Astrocyte of the spinal cord (primary cell): ENCODE measurements at places on chromosomes 11 and 22.

GRCh38 chr11:34599406-34599945 lies 21.4 kb upstream of the EHF start:
- peak; percentile 44 for DNase-seq

GRCh38 chr11:4769838-4770237 lies at the start of gene OR51F1:
TSS of gene OR51F1 (minus strand) at chr11:4769938. CDS start at chr11:4769938, 0 bp downstream.
- no peak for DNase-seq

DNA sequence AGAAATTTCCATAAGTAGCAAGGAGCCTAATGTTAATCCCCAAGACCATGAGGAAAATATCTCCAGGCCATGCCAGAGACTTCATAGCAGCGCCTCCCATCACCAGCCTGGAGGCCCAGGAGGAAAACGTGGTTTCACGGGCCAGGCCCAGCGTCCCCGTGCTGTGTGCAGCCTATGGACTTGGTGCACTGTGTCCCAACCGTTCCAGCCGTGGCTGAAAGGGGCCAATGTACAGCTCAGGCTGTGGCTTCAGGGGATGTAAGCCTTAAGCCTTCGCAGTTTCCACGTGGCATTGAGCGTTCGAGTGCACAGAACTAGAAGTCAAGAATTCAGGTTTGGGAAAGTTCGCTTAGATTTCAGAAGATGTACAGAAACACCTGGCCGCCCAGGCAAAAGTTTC lies 510.7 kb downstream of the CNTN5 start:
- DNase-seq, result no peak

DNA sequence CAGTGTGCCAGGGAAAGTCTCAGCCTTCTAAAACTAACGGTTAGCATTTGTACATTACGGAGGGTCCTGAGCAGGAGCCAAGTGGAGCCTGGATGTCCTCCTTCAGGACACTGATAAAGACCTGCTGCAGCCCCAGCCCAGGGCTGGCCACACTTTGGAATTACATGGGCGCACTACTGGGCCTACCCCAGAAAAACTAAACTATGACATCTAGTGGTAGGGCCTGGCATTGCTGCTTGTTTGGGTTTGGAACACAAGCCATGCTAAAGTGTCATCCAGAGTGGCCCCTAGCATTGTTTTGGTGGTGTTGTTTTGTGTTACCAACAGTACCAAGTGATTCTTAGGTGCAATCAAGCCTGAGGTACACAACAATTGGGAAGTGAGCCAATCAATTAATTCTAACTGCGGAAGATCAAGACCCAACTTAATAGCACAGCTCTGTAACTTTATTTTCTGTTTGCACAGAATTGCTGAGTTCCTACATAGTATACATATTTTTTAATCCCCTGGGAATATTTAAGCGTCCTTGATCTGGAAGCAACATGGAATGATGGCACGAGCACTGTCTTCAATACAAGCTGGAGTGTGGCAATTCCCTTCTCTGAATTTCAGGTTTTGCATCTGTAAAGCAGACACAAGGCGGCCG lies 340.7 kb downstream of the LARGE1 start:
- peak; percentile 2 for DNase-seq

- DNase-seq, result peak; percentile 49
These were observed 427.9 kb upstream of the CCDC179 start for GRCh38 chr11:23288003-23288783.

DNA sequence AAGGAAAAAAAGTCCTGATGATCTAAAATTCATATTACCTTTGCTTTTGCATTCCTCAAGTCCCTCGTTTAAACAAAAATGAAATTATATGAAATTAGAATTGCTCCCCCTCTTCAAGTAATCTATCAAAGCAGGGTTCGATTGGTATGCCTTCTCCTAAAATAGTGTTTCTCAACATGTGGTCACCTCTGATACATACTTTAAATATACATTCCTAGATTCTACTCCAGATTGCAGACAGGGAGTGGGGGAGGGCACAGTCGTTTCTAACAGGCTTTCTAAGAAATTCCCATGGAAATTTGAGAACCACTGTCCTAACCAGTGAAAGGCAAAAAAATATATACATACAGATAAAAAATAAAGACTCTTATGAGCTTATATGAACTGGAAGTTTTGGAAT lies 22.6 kb upstream of the IRAG1 start:
- DNase-seq, result peak; percentile 26

DNA sequence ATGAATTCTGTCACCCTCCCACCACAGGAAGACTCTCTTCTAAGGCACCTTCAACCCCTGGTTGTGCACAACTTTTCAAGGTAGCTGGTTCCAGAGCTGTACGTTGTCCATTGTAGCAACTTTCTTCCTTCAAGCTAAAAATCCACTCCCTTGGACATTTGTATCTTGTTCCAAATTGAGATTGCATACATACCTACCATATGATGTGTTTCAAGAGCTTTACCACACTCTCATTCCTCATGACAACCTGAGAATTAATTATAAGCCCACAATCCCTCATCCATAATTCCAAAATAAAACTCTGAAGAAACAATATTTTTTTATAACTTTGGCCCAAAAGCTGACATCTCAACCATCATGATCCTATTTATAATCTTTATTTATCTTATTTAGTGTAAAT lies 3.0 kb downstream of the OR52W1 start:
- DNase-seq, result no peak

- no peak for DNase-seq
These were observed 102.5 kb downstream of the ATXN10 start for GRCh38 chr22:45774001-45774670.

- no peak for DNase-seq
These were observed 59.9 kb upstream of the FGF3 start for GRCh38 chr11:69878927-69879728.

- DNase-seq, result no peak
These were observed 8.6 kb downstream of the NECTIN1 start for GRCh38 chr11:119720311-119720913.

- DNase-seq, result no peak
These were observed 157.6 kb downstream of the LDLRAD3 start for GRCh38 chr11:36101466-36101865.

GRCh38 chr11:86147004-86147403 lies 78.1 kb upstream of the PICALM start:
- DNase-seq, result no peak

DNA sequence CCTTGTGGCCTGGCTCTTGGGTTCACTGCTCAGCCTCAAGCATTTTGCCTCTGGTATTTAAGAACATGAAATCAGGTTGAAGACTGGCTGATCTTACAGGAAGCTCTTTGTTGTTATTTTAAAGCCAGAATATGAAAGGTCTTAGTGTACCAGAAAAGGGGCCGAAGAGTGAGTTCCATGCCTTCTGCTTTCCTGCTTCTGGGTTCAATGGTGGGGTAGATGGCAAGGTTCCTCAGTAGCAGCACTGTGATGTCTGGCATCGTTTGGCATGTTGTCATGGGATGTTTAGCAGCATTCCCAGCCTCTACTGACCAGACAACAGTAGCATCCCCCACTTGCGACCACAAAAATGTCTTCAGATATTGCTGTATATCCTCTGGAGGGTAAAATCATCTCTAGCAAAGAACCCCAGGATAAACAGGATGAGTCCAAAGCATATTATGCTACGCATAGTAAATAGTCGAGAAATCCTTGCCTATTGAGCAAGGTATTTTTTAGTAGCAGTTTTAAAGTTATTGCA lies 2.4 kb downstream of the VPS26B start:
- no peak for DNase-seq

DNA sequence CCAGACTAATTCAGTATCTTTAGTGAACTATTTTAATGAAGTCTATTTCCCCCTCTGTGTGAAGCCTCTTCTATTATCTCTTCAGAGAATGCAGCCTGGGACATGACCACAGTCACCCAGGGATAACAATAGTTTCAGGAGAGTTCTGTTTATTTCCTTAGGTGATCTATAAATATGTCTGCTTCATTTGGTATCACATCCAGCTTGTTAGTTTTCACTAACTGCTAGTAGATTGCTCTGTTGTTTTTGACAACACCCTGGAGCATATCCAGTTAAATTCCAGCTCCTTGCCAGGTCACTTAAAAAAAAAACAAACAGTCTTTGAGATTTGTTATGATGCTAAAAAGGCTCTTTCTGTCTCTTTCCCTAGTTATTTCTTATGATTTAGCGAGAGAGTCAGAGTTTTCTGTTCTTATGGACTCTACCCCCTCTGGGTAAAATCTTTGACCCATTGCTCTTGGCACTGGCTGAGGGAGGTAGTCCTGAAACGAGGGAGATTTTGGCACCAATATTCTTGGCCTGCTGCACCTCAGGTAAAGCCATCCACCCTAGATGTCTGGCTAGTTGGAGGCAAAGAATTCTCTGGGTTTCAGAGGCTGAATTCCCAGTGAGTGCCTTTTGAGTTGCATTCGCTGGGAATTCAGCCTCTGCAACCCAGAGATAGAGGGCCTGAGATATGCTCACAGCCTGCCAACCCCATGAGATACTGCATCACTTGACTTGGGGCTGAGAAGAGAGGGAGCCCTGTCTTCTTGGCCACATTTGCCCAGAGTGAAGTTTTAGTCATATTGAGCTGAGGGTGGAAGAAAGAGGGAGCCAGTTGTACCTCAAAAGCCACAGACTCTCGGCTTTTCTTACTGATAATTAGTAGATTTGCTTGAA lies 159.1 kb downstream of the PGR start:
- no peak for DNase-seq

GRCh38 chr11:124892750-124893454 lies 4.8 kb downstream of the ROBO4 start:
- no peak for DNase-seq

GRCh38 chr22:35353318-35353717 lies 27.6 kb upstream of the HMOX1 start:
- DNase-seq, result no peak

DNA sequence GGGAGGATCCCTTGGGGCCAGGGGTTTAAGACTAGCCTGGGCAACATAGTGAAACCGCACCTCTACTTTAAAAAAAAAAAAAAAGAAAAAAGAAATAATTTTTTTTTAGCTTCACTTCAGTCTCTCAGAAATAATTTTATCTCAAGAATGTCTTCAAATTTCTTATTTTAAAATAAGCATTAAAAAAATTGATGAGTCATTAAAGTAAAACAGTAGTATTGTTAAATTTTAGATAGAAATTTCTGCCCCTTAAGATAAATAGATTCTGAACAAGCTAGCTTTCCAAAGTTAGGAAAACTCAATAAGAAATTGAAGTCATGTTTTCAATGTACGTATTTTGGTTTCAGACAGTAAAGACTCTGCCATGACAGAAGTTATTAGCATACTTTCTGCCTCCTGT lies 7.7 kb upstream of the PACS1 start:
- DNase-seq, result no peak

GRCh38 chr11:117510646-117511045 lies 183.0 kb downstream of the CEP164 start:
- no peak for DNase-seq

DNA sequence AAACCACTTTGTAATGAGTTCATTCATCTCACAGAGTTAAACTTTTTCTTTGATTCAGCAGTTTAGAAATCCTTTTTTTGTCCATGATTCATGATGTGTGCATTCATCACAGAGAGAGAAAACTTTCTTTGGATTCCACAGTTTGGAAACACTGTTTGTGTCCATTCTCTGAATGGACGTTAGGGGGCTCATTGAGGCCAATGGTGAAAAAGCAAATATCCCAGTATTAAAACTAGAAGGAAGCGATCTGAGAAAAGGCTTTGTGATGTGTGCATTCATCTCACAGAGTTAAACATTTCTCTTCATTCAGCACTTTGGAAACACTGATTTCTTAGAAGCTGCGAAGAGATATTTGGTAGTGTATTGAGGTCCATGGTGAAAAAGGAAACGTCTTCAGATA lies 155.6 kb upstream of the TRIM48 start:
- DNase-seq, result no peak

- no peak for DNase-seq
These were observed 213.8 kb downstream of the CNTN5 start for GRCh38 chr11:99234534-99234933.
